ENCODE measurements at places on chromosomes 1 and 21.

DNA sequence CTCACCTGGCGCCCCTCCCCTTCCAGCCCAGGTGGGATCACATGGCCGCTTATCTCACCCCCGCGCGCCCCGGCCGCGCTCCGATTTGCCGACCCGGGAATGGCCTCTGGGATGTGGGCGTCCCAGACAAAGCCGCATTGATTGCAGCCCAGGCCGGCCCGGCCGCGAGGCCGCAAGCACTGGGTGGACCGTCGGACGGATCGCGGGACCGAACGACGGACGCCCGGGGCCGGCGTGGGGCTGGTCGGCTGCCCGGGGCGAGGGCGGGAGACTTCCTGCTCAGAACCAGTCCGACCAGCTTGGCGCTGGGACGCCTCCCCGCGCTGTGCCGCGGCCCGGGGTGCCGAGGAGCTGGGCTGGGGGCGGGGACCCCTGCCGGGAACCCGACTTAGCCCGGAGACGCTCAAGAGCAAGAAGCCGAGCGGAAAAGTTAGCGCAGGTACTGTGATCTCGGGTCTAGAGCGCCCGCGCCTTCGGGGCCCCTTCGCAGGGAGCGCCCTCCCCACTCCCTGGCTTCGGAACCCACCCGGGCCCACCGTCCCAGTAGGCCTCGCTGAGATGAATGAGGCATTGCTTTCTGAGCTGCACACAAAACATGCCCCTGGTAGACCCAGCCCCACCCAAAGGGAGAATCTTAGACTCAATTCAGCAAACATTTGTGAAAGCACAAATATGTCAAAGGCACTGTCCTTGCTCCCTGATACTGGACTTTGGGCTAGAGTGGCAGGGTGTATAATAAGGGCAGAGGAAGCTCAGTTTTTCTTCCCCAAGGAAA is 415 bp upstream of the LAD1 start:
- peak overlapping the region; percentile 4 for H3K27ac ChIP-seq
- peak overlapping the region; percentile 38 for H3K4me3 ChIP-seq
- no peak for DNase-seq
- H3K4me1 ChIP-seq = peaks cover 18% of the 10 kb centered on the region

DNA sequence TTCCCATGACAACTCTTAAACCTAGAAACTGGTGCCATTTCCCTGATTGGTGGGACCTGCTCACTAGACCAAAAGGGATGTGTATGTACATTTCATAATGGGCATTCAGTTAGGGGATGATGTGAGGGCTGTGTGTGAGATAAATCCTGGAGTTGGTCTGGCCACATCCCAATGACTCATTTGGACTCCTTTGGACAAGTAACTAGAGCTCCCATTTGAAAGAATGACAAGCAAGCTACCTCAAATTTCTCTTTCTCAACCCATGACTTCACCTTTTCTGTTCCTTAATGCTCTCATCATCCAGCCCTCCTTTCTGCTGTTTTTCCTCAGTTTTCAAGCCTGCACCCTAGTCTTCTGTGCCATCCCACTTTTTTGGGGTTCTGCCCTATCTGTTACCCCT is 27.9 kb downstream of the EBNA1BP2 start:
- no peak overlapping the region for H3K27ac ChIP-seq
- DNase-seq = no peak
- peaks cover 14% of the 10 kb centered on the region for H3K4me1 ChIP-seq
- no peaks in the 10 kb centered on the region for H3K36me3 ChIP-seq
- H3K27me3 ChIP-seq = no peaks in the 10 kb centered on the region

DNA sequence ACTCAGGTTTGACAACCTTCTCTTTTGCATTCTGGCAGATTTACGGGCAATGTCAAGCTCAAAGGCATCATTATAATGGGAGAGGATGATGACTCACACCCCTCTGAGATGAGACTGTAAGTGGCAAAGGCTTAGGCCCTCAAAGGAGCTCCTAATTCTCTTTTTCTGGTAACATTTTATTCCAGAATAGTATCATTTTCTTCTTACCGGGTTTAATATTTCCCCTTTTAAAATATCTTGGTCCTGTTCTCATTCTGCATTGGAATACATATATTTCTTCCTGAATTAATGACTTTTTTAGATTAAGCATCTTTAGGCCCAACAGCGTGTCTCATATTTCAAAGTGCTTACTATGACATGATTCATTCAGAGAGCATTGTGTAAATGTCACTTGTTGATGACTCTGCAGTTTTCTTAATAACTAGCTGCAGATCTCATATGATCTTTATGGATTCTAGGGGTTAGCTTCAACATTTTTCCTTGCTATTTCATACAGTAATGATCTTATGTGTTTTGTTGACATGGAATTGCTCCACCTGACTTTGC is 1.7 kb downstream of the PITHD1 start:
- no peak overlapping the region for H3K27ac ChIP-seq
- H3K36me3 ChIP-seq = peaks cover 7% of the 10 kb centered on the region
- no peak for DNase-seq
- no peaks in the 10 kb centered on the region for H3K27me3 ChIP-seq

GRCh38 chr1:232718928-232719927 is 86.0 kb upstream of the MAP10 start:
- DNase-seq = no peak
- H3K4me1 ChIP-seq = no peaks in the 10 kb centered on the region
- H3K27me3 ChIP-seq = no peaks in the 10 kb centered on the region
- no peak overlapping the region for H3K27ac ChIP-seq
- H3K36me3 ChIP-seq = no peaks in the 10 kb centered on the region
- H3K4me3 ChIP-seq = no peak overlapping the region

GRCh38 chr1:92482665-92483609 is 3.8 kb downstream of the GFI1 start:
- no peak overlapping the region for H3K27ac ChIP-seq
- DNase-seq = no peak
- peaks cover 68% of the 10 kb centered on the region for H3K4me1 ChIP-seq
- peaks cover 56% of the 10 kb centered on the region for H3K27me3 ChIP-seq
- peak overlapping the region; percentile 14 for H3K4me3 ChIP-seq

DNA sequence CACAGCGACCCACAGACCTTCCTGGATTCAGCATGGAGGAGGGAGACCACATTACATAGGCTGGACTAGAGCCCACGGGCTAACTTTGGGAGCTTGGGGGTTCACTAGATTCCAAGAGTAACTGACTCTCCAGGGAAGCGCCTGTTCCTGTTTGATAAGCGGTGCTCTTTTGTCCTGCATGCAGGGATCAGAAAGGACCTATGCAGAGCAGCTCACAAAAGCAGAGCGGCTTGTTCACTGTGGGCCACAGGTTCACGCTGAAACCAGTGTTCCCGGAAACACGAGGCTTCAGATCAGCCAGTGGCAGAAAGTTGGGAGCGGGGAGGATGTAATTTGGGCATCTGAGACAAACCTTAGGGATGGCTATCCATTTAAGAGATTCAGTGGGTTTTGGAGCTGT is 403.9 kb downstream of the PCP4 start:
- no peaks in the 10 kb centered on the region for H3K36me3 ChIP-seq
- H3K27ac ChIP-seq = no peak overlapping the region
- no peak for DNase-seq
- no peaks in the 10 kb centered on the region for H3K27me3 ChIP-seq

- H3K4me3 ChIP-seq = no peak overlapping the region
- peaks cover 4% of the 10 kb centered on the region for H3K36me3 ChIP-seq
- no peak for DNase-seq
- peaks cover 63% of the 10 kb centered on the region for H3K4me1 ChIP-seq
Measured at GRCh38 chr1:9314111-9314510, 21.4 kb downstream of the SPSB1 start.

DNA sequence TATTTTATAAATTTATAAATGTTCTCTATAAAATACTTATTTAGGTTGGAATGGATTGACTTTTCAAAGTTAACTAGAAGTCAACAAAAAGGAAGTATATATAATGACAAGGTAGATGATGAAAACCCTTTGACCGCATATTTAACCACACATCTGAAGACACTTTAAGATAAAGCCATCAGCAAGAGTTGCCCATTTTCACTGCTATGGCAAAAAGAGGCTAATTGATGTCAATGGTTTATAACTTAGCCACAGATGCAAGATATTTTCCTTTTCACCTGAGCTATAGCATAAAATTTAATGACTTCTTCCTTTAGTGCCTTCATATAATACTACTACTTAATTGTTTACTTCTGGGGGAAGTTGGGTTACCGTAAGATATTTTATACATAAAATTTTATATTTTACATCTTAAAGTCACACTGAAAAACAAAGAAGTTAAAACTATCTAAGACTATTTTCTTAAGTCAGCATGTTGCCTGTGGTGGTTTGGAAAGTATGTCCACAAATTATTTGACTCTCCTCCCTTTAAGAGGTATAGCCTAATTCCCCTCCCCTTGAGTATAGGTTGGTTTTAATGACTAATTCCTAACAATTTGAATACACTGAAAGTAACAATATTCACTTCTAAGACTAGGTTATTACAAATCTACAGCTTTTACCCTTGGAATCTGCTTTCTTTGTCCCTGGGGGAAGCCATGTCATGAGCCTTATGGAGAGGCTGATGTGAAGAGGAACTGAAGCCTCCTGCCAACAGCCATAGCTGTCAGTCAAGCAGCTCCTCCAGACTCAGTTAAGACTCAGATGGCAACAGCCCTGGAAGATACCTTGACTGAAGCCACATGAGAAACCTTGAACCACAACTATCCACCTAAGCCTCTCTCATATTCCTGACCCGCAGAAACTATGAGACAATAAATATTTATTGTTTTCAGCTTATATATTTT is 40.3 kb upstream of the LRRC8B start:
- no peak overlapping the region for H3K4me3 ChIP-seq
- DNase-seq = no peak
- H3K4me1 ChIP-seq = no peaks in the 10 kb centered on the region
- H3K27me3 ChIP-seq = no peaks in the 10 kb centered on the region
- H3K36me3 ChIP-seq = no peaks in the 10 kb centered on the region

DNA sequence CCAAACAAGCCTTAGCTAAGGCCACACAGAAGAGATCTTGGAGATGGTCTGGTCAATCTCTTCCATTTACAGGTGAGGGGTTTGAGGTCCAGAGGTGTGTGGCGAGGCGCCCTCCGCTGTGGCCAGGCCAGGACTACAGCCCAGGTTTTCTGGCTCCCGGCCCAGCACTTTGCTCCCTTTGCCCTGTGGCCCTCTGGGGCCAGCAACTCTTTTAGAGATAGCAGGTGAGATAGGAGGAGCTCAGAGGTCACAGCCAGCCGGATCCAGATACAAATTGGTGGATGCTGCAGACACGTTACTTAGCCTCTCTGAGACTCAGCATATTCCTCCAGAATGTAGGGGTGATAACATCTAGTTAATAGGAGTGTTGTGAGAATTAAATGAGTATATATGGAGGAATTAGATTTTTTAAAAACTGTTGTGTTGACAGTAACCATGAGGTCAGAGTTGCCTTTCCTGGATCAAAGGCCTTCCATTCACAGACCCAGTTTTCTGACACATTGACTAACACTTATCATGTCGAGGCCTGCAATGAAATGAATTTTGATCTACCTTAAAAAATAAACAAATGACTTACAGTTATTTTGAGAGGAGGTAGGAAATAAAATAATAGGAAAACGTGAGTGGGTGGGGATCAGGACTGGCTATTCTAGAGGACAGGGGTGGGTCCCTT is 16.6 kb downstream of the TEX35 start:
- no peak overlapping the region for H3K4me3 ChIP-seq
- H3K27ac ChIP-seq = no peak overlapping the region
- no peak for DNase-seq
- H3K36me3 ChIP-seq = no peaks in the 10 kb centered on the region
- H3K4me1 ChIP-seq = peaks cover 18% of the 10 kb centered on the region

DNA sequence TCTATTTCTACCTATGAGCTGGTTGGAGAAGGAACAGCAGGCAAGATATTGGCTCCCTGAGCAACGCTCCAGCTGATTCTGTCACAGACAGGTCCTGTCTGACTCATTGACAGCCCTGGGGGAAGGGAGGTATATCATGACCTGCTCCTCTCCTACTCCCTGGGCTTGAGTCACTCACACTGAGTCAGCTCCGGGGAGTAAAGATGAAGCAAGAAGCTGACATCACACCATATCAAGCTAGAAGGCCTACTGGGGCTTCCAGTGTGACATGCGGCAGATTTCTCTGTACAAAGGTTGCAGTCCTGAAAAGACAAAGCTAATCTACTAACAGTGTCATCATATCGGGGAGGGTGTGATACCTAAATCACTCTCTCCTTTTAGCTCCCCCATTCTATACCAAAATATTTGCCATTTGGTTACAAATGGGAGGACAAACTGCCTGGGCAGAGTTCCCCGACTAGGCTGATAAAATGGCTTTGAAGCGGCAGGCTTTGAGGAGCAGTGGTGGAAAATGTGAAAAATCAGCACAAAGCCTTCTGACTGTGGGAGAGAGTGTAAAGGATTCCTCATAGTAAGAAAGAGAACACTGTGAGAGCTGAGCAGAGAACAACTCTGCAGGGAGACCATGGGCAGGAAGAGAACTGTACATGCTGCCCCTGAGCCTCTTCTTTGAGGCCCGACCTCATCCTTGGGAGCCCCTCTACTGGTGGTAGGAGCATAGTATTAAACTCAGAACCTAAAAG is 15.5 kb downstream of the PI4KB start:
- no peak overlapping the region for H3K4me3 ChIP-seq
- no peaks in the 10 kb centered on the region for H3K4me1 ChIP-seq
- peaks cover 47% of the 10 kb centered on the region for H3K36me3 ChIP-seq

DNA sequence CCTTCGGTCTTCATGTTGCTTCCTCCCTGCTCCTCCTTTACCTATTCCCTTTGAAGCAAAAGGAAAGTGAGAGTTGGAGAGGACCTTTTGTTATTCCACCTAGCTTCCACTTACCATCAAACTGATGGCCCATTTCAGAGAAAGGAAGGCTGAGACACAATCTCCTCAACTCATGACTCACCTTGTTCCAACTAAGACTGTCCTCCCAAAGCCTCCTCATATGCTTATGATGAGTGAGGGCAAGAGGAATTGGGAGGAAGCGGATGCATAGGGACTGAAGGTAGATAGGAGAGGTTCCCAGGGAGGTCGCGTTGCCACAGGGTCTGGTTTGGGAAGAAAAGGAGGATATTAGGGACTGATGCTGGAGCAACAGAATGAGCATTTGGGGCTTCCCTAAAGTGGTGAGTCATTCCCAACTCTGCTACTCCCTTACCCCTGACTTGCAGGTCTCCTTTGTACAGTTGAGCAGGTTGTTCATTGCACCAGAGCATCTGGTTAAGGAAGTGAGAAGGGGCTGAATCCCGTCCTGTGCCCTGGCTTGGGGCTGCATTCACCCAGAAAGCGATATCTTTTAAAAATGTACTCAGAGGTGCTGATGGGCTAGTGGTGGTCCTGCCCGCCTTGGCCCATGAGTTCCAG is 35.0 kb downstream of the LGR6 start:
- no peak overlapping the region for H3K27ac ChIP-seq
- H3K27me3 ChIP-seq = no peaks in the 10 kb centered on the region
- H3K4me1 ChIP-seq = peaks cover 12% of the 10 kb centered on the region

- no peaks in the 10 kb centered on the region for H3K36me3 ChIP-seq
- no peak for DNase-seq
- no peaks in the 10 kb centered on the region for H3K4me1 ChIP-seq
- H3K4me3 ChIP-seq = no peak overlapping the region
- no peaks in the 10 kb centered on the region for H3K27me3 ChIP-seq
Measured at GRCh38 chr1:169517558-169518186, 31.9 kb upstream of the SLC19A2 start.

GRCh38 chr21:45317398-45318145 is 29.9 kb upstream of the POFUT2 start:
- no peaks in the 10 kb centered on the region for H3K4me1 ChIP-seq
- no peaks in the 10 kb centered on the region for H3K27me3 ChIP-seq
- DNase-seq = no peak
- no peak overlapping the region for H3K4me3 ChIP-seq
- no peaks in the 10 kb centered on the region for H3K36me3 ChIP-seq

- no peak overlapping the region for H3K4me3 ChIP-seq
- no peaks in the 10 kb centered on the region for H3K4me1 ChIP-seq
- H3K36me3 ChIP-seq = no peaks in the 10 kb centered on the region
- H3K27me3 ChIP-seq = no peaks in the 10 kb centered on the region
Measured at GRCh38 chr1:158457246-158457645, 4.4 kb upstream of the OR10K1 start.

- no peak overlapping the region for H3K4me3 ChIP-seq
- H3K36me3 ChIP-seq = no peaks in the 10 kb centered on the region
- no peak for DNase-seq
- no peaks in the 10 kb centered on the region for H3K4me1 ChIP-seq
Measured at GRCh38 chr1:94970783-94971182, 43.9 kb upstream of the CNN3 start.

Data from right atrium auricular region (tissue), 2 donors.